ENCODE measurements at places on chromosomes 6 and 20.
A peak's percentile ranks its signal among the peaks of the same experiment; 100 is the strongest.

- no peak for DNase-seq
Observed at GRCh38 chr6:6590530-6590929, 2.0 kb downstream of the LY86 start.

DNA sequence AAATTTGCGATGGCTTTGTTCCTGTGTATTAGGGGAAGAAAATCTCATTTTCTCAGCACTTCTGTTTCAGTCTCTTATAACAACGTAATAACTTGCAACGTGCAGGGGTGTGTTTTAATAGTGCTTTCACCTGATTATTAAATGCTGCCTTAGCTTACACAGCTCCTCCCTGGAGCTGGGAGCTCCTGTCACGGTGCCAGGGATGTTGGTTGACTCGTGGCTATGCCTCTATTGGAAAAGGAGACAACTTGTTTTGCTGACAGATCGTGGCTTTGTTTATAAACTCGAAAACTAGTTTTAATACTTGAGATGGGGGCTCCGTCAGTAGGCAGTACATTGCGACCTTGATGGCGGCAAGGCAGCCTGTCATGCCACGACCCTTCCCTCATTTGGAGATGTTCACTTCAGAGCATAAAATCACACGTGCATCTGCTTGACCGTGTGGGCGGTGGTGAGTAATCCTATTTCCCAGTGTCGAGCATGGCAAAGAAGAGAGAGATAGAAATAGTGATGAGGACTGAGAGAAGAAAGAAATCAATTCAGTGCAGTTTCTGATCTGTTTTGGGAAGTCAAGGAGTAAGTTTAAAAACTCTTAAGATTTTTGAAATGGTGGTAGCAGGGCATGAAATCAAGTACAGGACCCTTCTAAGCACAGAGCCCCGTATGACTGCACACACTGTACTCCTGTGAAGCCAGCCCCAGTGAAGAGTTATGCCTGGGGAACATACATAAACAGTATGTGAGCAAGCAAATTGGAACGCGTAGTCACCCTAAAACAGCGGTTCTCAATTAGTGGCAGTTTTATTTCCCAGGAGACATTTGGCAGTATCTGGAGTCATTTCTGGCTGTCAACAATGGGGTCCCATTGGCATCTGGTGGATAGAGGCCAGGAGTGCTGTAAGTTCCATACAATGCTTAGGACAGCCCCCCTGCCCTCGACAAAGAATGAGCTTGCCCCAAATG lies 147.2 kb downstream of the DOK5 start:
- DNase-seq: no peak

DNA sequence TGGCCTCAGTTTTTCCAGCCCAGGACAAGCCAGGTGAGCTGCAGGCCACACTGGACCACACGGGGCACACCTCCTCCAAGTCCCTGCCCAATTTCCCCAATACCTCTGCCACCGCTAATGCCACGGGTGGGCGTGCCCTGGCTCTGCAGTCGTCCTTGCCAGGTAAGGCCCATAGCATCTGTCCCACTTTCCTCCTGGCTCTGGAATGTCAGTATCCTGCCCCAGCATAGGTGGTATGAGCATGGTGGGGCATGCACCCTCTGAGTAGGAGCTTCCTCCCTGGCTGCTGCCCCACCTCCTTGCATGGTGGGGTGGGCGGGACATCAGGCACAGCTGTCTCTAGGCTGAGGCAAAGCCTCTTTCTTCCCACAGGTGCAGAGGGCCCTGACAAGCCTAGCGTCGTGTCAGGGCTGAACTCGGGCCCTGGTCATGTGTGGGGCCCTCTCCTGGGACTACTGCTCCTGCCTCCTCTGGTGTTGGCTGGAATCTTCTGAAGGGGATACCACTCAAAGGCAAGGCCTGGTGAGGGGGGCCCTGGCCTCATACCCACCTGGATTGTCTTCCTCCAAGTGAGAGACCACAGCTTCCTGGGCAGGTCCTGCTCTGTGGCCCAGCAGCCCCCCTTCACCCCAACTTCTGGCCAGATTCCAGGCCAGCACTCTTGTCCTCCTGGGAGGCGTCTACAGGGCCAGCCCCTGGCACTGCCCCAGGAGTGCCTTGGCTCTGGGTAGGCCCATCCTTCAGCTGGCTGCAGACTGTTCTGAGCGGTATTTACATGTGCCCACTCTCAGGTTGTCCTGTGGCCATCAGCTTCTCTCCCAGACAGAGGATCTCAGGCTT lies 9.1 kb downstream of the PI16 start:
- no peak for DNase-seq

DNA sequence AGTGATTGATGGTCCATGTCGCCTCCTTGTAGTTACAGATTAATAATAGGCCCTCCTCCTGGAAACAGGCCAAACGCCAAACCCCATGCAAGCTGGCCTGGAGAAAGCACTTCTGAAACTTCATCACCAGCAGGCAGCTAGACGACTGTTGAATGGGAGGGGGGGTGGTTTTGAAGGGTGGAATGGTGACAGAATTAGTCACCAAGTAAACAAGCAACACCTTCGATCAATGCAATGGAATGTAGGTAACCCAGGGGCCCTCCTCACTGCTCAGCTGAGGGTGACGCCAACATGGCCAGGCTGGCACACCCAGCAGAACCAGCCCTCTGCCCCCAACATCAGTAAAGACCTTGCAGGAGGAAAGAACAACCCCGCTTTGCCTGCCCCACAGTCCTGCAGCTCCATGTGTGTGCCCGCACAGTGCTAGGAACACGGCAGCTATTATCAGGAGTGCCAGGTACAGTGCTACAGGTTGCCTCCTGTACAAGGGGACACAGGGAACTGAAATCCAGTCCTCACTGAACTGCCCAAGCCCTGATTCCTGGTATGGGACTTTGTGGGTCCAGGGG lies 2.7 kb downstream of the BCAS1 start:
- no peak for DNase-seq

DNA sequence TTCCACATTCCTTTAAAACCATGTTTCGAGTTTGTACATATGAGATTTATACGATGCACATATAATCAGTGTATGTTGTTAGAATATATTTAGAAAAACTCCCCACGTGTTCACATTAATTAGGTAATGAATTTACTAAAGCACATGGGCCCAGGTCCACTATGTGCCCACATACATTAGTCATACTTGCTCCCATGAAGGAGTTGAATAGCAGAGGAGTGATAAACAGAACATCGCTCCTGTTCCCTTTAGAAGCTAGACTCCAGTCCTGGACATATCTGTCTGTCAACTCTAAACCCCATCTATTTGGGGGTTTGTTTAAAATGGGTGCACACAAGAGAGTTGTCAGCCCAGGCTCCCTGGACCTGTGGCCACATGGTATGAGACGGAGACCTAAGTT lies 108.1 kb upstream of the TIAM2 start:
- no peak for DNase-seq

- DNase-seq: no peak
Observed at GRCh38 chr6:17418281-17419188, 25.1 kb downstream of the CAP2 start.

DNA sequence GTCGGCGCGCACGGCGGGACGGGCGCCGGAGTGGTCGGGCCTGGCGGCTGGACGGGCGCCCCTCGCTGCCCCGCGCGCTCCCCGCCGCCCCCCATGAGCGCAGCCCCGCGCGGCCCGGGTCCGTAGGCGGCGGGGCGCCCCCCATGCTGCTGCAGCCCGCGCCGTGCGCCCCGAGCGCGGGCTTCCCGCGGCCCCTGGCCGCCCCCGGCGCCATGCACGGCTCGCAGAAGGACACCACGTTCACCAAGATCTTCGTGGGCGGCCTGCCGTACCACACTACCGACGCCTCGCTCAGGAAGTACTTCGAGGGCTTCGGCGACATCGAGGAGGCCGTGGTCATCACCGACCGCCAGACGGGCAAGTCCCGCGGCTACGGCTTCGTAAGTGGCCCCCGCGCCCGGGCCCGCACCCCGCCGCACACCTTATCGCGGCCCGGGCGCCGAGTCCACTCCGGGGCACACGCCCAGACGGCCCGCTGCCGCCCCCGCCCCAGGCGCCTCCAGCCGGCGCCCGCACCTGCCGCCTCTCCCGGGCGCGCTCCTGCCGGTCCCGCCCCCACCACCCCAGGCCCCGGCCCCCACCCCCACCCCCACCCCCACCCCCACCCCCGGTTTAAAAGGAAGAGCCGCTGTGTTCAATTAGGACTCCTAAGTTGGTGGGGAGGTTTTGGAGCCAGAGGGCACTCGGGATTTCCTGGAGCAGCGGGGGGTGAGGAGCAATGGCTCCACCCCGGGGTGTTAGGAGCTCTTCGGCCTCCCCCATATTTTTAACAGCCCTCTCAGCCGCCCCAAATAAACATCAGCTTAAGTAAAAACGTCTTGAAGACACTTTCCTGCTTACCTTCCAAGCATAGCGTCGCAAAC lies 474 bp downstream of the RBM38 start:
- peak; percentile 18 for DNase-seq

DNA sequence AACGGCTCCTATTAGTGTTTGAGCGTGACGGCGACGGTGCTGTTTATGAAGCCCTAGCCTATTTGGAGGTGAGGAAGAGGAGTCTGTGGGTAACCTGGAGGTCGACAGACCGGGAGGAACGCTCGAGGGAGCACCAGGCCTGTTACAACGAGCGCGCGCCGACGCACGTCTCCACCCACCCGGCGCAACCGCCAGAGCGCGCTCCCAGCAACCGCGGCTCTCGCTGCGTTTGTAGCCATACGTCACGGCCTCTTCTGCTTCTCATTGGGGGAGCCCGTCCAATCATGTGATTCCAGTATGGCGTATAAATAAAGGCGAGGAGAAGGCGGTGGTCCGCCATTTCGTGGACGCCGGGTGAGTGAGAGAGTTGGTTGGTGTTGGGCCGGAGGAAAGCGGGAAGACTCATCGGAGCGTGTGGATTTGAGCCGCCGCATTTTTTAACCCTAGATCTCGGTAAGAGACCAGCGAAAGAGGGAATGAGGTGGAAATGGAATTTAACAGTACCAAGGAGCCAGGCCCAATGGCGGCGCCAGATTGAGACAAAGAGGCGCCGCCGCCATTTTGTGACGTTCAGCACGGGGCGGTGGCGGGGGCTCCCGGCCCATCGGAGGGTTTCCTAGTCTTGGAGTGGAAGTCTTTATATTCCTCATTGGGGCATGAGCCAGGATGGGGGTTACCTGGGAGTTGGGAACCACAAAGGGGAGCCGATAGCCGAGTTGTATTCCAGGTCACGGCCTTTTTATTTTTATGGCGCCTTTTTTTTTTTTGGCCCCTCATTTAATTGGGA lies at the start of gene SRSF3:
Gene SRSF3 (plus strand): TSS at position 334 of the 787 bp plus-strand sequence. CDS start 2,401 bp downstream, outside the sequence.
- DNase-seq: peak; percentile 88

GRCh38 chr6:13697857-13698256 lies 13.8 kb downstream of the RANBP9 start:
- DNase-seq: no peak

DNA sequence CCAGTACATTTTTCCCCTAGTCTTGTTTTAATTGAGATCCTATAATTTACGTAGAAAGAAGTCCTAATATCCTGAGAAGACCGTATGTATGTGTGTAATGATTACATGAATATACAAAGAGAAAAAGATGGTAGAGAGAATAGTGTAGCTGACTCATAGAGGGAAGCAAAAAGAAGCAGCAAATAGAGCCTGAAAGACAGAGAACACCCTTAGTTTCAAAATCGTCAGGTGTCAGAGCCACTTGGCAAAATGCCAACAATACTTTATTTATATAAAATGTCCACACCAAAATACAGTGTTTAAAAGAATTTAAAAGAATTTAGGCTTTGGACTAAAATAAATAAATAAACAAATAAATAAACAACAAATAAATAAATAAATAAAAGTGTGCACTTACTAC lies 1414.1 kb upstream of the EYS start:
- no peak for DNase-seq

- DNase-seq: no peak
Observed at GRCh38 chr20:41072190-41072863, 43.7 kb downstream of the TOP1 start.

DNA sequence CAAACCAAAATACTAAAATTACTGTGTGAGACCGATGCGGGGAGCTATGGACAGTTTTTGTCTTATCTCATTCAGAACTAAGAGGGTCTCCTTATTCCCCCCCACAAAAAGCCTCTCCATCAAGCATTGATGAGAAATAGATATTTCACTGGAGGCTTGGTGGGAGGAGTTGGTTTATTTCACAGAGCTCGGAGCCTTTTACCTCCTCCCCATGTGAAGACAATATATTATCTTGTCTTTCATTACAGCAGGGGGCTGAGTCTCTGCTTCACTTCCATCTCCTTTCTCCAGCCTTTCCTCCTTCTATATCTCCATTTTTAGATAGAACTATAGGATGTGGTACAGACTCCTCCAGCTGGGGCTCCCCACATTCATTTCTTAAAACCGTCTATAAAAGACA lies 29.9 kb upstream of the MRAP2 start:
- no peak for DNase-seq

GRCh38 chr6:165376100-165376499 lies 66.7 kb upstream of the C6orf118 start:
- DNase-seq: no peak

- DNase-seq: no peak
Observed at GRCh38 chr20:18909254-18909653, 95.7 kb downstream of the SCP2D1 start.

DNA sequence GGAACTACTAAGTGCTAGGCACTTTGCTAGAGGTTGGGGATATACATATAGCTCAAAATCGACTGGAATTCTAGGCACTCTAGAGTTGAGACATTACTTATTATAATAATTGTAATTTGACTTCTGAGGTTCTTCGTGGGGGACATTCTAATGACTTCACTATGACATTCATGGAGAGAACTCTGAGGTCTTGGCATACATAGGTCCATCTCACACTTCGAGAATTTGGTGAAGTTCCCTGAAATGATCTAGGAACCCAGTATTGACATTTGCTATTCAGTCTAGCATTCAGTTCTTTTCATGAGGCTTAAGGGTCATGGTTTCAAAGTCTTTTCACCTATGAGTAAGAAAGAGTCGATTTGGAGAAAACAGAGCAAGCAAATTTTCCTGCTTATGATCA lies 446.6 kb upstream of the JAG1 start:
- no peak for DNase-seq

GRCh38 chr20:57240581-57241362 lies 25.7 kb downstream of the BMP7 start:
- DNase-seq: no peak

GRCh38 chr20:58344741-58345140 lies 35.2 kb downstream of the RAB22A start:
- no peak for DNase-seq

DNA sequence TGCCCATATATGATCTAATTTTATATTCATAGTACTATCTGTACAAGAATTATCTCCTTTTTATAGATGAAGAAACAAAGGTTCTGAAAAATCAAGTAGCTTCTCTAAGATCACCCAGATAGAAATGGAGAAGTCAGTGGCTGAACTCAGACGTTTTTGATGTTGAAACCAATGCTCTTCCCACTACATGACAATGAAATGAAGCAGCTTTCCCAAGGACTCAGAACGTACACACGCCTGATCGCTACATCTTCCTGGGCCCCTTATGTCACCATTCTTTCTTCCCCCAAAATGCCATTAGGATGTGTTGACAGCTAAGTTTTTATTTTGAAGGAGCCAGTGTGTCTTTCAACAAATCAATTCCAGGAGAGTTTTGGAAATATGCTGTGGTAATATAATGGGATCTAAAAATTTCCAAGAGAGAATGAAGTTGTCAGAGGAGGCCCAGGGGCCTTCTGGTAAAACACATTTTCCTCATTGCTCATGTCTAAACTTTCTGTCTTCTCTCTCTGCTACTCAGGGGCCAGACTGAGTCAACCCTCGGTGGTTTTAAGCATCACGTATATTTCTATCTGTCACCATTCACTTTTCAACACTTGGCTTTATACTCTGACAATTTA lies 98.1 kb upstream of the COL21A1 start:
- DNase-seq: no peak

- DNase-seq: no peak
Observed at GRCh38 chr6:81214414-81215091, 537.9 kb downstream of the TENT5A start.

GRCh38 chr20:41095110-41095969 lies 42.0 kb upstream of the PLCG1 start:
- DNase-seq: no peak

GRCh38 chr20:61753316-61753942 lies 312.3 kb downstream of the TAF4 start:
- no peak for DNase-seq
